ENCODE measurements at places on chromosomes 5 and 9.

- DNase-seq = no peak
Observed at GRCh38 chr9:16058131-16058549, 505.3 kb downstream of the CCDC171 start.

GRCh38 chr5:34863946-34864345 lies 25.0 kb downstream of the TTC23L start:
- DNase-seq = no peak

DNA sequence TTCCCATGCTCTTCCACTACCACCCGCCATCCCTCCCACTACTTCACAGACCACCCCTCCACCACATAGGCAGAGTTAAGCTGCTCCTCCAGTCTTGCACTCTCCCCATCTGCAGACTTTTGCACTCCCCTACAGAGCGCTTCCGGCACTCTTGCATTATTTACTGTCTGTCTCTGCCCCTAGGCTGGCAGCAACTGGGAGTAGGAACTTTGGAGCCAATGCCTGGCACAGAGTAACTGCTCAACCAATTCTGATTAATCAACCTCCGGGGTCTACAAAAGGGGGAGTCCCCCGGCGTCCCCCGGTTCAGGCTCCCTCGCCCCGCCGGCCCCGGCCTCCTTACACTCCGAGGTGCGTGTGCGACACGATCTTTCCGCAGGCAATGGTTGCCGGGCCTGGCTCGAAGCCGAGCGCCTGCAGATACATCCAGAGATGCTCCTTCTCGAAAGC lies 498 bp downstream of the HAUS6 start:
- no peak for DNase-seq

GRCh38 chr5:154193701-154194121 lies 3.2 kb downstream of the GALNT10 start:
- no peak for DNase-seq

- DNase-seq = no peak
Observed at GRCh38 chr5:99308131-99308530, 379.3 kb upstream of the CHD1 start.

DNA sequence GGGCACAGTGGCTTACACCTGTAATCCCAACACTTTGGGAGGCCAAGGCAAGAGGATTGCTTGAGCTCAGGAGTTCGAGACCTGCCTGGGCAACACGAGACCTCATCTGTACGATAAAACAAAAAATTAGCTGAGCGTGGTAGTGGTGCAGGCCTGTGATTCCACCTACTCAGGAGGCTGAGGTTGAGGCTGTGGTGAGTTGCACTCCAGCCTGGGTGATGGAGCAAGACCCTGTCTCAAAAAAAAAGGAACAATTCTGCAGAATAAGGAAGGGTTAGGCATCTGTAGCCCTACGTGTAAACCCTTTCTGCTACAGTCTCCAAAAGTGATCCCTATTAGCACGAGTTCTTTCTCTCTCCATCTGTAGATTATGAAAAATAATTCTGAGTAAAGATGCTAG lies 19.9 kb downstream of the CDC26 start:
- no peak for DNase-seq

DNA sequence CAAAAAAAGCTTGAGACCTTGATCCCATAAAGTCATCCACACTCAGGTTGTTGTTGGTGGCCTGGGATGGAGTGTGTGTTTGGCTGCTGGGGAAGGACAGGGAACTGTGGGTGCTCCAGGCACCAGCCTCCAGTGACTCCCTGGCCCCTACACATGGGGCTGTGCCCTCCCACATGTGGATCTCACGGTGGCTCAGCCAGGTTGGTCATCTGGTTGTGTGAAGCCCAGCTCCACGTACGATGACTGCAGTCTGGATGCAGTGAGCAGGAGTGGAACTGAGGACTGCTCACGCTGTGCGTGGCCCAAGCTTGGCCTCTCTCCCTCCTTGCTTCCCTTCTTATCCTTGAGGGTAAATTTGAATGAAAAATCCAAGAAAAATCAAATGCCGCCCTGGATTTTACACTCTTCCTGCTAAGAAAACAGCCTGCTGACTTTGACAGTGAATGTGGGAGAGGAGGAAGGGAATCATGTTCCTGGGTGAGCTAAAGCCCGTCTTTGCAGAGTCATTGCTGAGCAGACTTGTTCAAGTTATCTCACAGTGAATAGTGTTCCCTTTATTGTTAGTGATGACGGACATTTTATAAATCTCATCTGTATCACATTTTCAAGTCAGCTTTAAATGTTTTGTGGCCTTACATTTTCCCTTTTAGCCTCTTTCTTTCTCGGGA lies 65.1 kb upstream of the CACNA1B start:
- DNase-seq = no peak

GRCh38 chr9:107215381-107215780 lies 67.7 kb upstream of the RAD23B start:
- DNase-seq = no peak

DNA sequence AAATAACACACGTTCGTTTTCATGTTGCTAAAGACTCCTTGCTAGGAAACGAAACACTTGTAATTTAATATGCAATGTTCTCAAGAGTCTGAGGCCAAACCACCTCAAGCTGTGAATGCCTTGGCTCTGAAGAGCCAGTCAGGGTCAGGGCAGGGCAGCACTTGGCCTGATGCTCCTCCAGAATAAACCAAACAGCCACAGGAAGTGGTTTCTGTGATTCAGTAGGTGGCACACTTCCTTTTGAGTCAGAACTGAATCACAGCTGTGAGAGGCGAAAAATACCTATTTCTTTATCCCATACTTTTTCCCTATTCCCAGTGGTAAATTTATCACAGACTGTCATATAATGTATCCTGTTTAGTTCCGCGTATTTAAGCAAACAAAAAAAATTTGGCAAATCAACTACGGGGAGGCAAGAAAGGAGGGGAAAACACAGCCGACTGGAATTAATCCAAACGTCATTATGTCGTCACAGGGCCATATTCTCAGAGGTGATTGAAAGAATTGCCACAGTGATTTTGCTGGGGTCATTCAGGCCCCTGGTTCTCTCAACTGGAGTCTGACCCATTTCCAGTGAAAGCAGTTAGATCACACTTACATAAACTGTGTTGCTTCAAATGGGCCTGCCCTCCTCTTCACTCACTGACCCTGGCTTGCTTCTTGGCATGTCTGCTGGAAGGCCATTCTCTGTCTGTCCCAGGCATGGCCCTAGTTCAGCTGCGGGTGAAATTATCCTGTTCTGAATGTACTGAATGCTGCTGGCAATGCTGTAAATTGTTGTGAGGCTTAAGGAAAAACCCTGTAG lies 71.2 kb downstream of the ARRDC3 start:
- peak; percentile 41 for DNase-seq

- no peak for DNase-seq
Observed at GRCh38 chr9:95757439-95757838, 118.1 kb upstream of the ERCC6L2 start.

GRCh38 chr9:129109537-129109903 lies 1.1 kb downstream of the CRAT start:
- DNase-seq = peak; percentile 71

GRCh38 chr5:17415321-17415758 lies 82.7 kb upstream of the TAF11L2 start:
- DNase-seq = no peak

DNA sequence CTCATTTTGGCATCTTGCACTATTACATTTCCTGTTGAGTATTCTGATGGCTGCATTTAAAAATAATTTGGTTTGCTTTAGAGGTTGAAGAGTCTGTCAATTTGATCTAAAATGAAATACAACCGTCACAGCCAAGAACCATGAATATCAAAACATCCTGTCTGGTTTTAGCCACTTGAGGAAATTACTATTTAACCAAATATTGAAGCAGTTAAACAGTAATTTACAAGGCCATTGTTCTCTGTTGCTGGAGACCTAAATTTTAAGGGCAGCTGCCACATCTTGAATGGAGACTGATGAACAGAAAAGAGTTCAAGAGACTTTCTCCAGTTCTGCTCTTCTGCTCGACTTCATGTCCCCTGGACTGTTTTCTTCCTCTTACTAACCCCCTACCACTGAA lies 549.4 kb downstream of the LRRC70 start:
- no peak for DNase-seq

GRCh38 chr9:9061627-9062026 lies 1262.0 kb upstream of the DMAC1 start:
- no peak for DNase-seq

GRCh38 chr5:105158526-105158925 lies 1595.9 kb upstream of the NUDT12 start:
- DNase-seq = no peak

DNA sequence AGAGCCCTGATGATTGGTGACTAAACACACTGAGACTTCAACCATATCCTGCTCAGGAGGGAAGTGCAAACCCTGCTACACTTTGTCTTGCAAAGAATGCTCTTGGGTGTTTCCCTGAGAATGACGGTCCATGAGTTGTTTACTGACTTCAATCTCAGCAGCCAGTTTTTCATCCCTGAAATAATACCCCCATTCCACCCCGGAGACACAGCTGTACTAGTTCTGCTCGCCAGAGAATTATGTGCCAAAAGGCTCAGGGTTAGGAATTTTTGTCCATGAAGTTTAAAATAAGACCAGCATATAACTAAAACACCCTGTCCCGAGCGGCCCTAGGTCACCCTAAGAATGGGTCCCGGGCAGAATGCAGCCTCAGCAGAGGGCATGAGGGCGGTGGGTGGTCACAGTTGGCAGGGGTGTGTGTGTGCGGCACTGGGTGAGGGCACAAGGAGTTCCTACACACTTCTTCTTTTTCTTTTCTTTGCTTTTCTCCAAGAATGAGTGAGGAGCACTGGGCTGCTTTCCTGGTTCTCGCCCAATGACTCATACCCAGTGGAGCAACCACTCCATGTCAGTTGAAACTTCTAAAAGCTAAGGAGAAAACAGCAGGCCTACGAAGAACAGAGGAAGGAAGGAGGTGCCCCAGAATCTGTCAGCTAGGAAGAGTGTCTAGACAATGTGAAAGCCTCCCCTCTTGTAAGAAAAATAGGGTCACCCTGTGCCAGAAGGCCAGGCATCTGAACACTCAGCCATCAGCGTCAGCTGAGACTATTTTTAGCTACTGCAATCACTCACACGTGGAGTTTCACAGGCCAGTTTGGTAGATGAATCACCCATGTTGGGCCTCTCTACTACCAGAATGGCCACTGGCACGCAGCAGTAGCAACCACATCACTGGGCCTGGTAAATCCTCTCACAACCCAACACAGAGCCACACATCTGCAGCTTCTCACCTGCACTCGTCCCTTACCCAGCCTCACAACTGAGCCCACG lies 105.9 kb downstream of the DPYSL3 start:
- DNase-seq = no peak

GRCh38 chr5:71874521-71874920 lies 155.4 kb downstream of the CARTPT start:
- DNase-seq = no peak

GRCh38 chr5:1245905-1246576 lies 20.9 kb downstream of the SLC6A18 start:
- DNase-seq = no peak

- no peak for DNase-seq
Observed at GRCh38 chr5:125298746-125299379, 552.4 kb upstream of the ZNF608 start.

- no peak for DNase-seq
Observed at GRCh38 chr9:20270161-20270560, 352.1 kb downstream of the MLLT3 start.

DNA sequence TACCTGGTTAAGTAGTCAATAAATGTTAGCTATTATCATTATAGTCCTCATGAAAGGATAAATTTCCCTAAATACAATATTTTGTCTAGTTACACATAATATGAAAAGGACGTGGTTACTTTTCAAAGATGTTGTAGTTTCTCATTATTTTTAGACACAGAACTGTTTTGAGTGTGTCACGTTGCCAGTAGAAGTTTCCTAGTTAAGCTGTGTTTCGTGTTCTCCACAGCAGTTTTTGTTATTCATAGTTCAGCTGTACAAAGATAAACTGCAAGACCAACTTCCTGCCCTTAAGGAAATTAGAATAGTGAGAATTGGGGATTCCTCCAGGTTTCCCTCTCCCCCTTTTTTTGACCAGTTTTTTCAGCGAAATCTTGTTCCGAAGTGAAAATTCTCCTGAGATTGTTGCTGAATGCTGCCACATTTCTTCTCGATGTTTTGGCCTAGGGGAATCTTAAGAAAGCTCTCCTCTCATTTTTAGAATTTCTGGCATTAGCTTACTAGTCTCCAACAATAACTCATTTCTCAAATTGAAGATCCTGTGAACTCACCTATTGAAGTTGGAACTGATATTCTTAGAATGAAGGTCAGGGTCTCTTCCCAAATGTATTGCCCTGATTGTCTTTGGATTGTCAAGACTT lies 176.1 kb downstream of the PAM start:
- DNase-seq = no peak

DNA sequence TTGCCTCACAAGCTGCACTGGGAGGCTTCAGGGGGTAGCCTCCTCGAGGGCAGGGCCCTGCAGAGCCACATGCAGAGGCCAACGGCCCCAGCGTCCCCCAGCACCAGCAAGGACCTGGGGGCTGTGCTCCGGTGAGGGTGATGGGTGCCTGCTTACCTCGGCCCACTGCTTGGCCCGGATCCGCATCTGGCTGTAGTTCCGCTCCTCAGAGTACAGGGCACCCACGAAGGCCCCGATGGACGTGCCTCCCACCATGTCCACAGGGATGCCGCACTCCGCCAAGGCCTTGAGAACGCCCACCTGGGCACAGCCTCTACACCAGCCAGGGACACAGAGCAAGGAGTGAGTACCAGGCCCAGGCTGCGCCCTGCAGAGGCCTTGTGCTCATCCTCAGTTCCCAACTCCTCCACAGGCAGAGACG lies 8.0 kb upstream of the NSMF start:
- DNase-seq = no peak

- no peak for DNase-seq
Observed at GRCh38 chr5:93126634-93127033, 454.4 kb downstream of the NR2F1-AS1 start.

- no peak for DNase-seq
Observed at GRCh38 chr5:76074487-76075065, 8.6 kb upstream of the SV2C start.

- DNase-seq = no peak
Observed at GRCh38 chr5:39880985-39881384, 456.2 kb upstream of the DAB2 start.

DNA sequence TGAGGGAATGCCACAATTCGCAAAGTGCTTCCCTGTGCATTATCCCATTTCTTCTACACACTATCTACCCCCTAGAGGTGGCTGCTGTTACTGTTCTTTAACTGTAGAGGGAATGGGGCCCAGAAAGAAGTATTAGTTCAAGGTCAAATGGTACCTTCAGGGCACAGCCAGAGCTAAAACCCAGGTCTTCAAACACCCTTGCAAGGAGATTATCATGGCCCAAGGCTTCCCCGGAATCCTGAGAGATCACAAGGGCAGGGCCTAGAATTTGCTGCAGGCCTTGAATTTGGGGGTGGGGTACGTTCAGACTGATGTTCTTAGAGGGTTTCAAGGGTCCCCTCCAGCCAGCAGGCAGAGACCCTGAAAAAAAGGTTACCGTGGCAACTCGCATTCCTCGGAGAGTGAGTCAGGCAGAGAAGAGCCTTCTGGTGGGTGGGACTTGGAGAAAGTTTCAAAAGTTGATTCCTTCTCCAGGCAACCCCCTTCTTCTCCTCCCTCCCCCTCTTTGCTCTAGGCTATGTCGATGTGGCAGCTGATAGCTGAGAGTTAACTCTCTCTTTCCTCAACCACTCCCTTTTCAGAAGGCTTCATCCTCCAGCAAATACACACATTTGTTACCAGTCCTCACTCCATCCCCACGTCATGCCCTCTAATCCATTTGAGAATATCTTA lies 1.9 kb downstream of the SPARC start:
- DNase-seq = no peak

GRCh38 chr9:33137781-33138264 lies 29.3 kb downstream of the B4GALT1 start:
- DNase-seq = no peak

- no peak for DNase-seq
Observed at GRCh38 chr5:114450437-114450836, 88.6 kb downstream of the KCNN2 start.
